ENCODE measurements at places on chromosomes 13 and 19.

DNA sequence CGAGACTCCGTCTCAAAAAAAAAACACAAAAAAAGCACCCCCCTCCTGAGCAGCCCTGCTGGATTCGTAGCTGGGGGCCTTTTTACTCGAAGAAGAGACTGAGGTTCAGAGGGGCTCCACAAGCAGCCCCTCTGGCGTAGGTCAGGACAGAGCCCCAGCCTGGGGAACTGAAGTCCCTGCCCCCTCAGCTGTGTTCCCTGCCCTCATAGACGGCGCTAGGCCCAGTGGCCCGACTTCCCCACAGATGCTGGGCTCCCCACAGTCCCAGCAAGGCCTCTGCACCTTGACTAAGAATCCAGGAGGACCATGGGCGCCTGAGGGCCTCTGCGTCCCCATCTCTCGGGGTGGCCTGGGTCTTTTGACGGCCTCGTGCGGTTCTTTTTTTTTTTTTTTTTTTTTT, 1.1 kb upstream of the MISP start:
- no peak for DNase-seq

- no peak for DNase-seq
These were observed 11.6 kb downstream of the GJB2 start for GRCh38 chr13:20181188-20181587.

GRCh38 chr13:41608111-41608838, 150.9 kb downstream of the RGCC start:
- no peak for DNase-seq

DNA sequence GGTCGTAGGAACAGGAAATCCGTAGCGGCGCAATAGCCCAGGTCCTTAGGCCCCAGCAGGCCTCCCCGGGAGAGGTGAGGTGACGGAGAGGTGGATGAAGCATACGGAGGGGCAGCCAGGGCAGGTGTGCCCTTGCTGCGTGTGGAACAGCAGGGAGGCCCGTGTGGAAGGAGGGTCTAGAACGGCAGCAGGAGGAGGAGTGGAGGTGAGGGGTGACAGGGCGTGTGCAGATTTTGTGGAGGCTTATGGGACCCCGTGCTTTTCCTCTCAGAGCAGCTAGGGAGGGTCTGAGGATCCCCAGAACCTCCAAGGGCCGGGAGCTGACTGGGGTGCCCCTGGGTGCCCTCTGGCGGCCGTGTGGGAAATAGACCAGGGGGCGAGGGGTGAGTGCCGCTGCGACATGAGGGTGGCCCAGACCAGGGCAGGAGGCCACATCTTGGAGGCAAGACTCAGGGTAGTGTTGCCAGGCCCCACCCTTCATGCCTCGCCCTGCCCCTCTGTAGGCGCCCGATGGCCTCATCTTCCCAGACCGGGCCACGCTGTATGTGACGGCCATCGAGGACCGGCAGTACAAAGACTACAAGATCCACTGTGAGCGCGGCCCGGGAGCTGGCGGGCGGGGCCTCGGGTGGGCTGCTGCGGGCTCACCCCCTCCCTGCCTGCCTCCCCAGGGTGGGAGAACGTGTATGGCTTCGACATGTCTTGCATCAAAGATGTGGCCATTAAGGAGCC, 5.0 kb upstream of the ADM5 start:
- no peak for DNase-seq

DNA sequence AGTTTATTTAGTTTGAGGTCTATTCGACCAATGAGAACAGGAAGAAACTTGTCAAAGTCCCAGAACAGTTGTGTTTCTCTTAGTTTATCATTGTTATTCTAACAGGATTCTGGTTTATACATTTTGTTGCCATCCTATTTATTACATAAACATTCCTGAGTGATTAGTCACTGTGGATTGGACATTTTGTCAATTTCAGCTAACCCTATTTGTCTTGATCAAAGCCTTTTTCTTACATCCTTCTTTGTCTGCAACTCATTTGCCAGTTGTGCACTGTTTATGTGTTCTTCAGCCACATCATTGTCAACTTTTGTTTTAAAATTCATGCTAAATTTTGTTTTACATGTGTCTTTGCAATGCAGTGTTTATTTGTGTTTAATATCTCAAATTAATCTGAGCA, 886.0 kb upstream of the SLC10A2 start:
- no peak for DNase-seq

Measured in GOT3 (cell line).